Activated naive CD4-positive, alpha-beta T cell treated with anti-CD3 and anti-CD28 coated beads for 36 hours (primary cell): ENCODE measurements at places on chromosomes 13 and 19. TPM values are rescaled to one million over a fixed set of nuclear protein-coding genes. Genes with fewer than 3 reads are reported as not detected.

GRCh38 chr13:98313922-98314292 lies 136.8 kb upstream of the RNF113B start:
- DNase-seq: no peak

Gene GPC5
- 0.38 TPM for total RNA-seq

DNA sequence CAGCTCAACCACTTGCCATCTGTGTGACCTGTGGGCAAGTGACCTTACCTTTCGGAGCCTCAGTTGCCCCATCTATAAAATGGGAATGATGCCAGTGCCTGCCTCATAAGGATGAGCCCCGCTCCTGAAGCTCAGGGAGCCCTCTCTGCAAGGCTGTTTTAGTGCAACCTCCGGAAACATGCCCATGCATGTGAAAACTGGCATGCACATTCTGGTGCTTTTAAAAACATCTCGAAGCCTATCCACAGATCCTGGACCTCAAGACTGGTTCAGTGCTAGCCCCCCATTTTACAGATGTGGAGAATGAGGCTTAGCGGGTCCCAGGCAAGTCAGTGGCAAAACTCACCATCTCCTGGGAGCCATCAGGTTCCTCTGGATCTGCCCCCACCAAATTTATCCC lies 5.6 kb downstream of the CADM4 start:
- no peak for DNase-seq

DNA sequence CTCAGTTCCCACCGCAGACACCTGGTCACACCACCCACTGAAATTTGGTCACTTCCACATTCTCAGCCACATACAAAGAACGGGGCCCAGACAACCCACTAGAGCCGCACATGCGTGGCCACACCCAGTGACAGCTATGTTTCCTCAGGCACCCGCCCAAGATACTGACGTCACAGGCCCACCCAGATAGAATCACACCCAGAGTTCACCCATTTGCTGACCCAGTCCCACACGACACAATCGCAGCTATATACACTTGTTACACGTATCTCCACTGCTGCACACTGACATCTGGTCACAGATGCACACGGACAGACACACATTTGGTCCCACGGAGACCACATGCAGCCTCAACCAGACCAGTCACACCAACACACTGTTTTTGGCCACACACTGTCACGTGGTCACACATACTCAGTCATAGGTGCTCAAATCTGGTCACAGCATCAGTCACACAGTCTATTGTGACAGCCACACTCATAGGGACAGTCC lies 2.9 kb downstream of the NUMBL start:
- DNase-seq: no peak

- no peak for DNase-seq
These were observed 284.1 kb upstream of the SOX21 start for GRCh38 chr13:94996445-94996844.

GRCh38 chr19:35462476-35462953 lies 14.5 kb downstream of the FFAR2 start:
- peak; percentile 59 for DNase-seq

Gene ZNF761
- total RNA-seq: 10.0 TPM

Gene PRR36
- 0.07 TPM for total RNA-seq

GRCh38 chr13:110322828-110323171 lies 15.7 kb downstream of the COL4A2 start:
- no peak for DNase-seq

DNA sequence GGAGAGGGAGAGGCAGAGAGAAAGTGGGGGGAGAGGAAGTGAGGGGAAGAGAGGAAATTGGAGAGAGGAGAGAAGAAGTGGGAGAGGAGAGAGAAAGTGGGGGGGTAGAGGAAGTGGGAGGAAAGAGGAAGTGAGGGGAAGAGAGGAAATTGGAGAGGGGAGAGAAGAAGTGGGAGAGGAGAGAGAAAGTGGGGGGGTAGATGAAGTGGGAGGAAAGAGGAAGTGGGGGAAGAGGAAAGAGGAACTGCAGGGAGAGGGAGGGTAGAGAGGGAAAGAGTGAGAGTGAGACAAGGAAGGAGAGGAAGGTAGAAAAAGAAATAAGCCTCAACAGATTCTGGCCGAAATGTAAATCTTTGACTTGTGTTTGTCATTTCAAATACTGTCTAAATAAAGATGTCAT lies 146.6 kb downstream of the KLF12 start:
- DNase-seq: no peak

DNA sequence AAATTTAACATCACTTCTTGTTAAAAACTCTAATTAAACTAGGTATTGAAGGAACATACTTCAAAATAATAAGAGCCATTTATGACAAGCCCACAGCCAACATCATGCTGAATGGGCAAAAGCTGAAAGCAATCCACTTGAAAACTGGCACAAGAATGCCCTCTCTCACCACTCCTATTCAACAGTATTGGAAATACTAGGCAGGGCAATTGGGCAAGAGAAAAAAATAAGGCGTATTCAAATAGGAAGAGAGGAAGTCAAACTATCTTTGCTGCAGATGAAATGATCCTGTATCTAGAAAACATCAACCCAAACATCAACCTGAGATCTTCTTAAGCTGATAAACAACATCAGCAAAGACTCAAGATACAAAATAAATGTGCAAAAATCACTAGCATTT lies 15.6 kb upstream of the LILRB1 start:
- DNase-seq: no peak

GRCh38 chr19:11756965-11757364 lies 9.8 kb upstream of the ZNF441 start:
- DNase-seq: no peak

Gene C13orf42
- total RNA-seq: not detected

GRCh38 chr13:43272851-43273250 lies 249.5 kb downstream of the DNAJC15 start:
- DNase-seq: no peak

DNA sequence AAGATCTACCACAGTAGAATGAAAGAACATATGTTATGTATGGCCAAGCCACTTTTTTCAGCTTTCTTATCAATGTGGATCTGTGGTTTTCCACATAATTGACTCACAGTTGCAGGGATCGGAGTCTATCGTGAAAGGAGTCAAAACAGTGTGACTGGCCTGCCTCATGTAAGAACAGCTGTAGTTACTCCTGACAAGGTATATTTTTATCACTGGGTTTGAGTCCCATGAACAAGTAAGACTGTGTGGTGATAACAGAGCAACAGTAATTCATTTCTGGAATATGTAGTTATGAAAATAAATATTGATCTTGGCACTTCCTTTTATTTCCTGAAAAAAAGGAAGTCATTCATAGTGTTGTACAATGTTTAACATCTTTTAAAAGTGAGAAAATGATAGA lies 416.6 kb downstream of the KLF12 start:
- peak; percentile 22 for DNase-seq

- DNase-seq: peak; percentile 61
These were observed 232.5 kb downstream of the SLC7A1 start for GRCh38 chr13:29362849-29363604.

Gene UCHL3
- 37.6 TPM for total RNA-seq

Gene PRRG2
- 0.52 TPM for total RNA-seq

Gene LRP3
- total RNA-seq: 0.84 TPM

- no peak for DNase-seq
These were observed 53.6 kb downstream of the XPO4 start for GRCh38 chr13:20848944-20849343.

- peak; percentile 54 for DNase-seq
These were observed 10.4 kb downstream of the GJB2 start for GRCh38 chr13:20182231-20182846.

- DNase-seq: no peak
These were observed 581 bp downstream of the RPL18 start for GRCh38 chr19:48618278-48618915.

- DNase-seq: no peak
These were observed 400.8 kb upstream of the ATXN8OS start for GRCh38 chr13:69706807-69707206.

DNA sequence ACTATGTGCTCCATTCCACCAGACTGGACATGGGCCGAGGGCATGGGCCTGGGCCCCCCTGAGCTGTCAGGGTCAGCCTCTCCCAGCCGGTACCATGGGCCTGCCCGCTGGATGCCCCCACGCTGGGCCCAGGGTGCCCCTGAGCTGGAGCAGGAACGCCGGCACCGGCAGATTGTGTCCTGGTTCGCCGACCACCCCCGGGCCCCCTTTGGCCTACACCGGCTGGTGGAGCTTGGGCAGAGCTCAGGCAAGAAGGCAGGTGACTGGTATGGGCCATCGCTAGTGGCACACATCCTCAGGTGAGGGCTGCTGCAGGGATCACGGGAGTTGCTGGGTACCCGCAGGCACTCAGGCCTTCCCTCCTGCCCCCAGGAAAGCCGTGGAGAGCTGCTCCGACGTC lies 3.1 kb downstream of the ATG4D start:
- DNase-seq: no peak

DNA sequence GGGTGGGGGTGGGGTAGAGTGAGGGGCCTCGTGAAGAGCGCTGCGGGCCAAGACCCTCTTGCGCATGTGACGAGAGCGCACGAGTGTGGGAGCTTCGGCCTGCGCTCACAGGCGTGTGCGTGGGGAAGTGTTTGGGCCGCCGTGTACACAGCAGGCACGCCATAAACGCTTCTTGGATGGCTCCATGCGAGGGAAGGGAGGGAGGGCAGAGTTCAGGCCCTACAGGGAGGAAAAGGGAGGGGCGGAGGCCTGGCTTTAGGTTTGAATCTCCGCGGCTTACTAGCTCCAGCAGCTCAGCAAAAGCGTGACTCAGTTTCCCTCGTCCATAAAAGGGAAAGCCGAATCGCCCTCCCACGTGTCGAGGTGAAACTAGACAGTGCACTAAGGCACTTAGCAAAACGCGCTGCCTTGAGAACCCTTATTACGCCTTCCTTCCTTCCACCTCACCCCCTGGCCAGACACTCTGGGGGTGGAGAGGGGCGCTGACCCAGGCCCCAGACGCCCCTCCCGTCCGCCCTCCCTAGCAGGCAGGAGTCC lies 12.5 kb downstream of the GADD45B start:
- DNase-seq: peak; percentile 17

GRCh38 chr13:100213576-100213975 lies 124.7 kb downstream of the PCCA start:
- DNase-seq: no peak

DNA sequence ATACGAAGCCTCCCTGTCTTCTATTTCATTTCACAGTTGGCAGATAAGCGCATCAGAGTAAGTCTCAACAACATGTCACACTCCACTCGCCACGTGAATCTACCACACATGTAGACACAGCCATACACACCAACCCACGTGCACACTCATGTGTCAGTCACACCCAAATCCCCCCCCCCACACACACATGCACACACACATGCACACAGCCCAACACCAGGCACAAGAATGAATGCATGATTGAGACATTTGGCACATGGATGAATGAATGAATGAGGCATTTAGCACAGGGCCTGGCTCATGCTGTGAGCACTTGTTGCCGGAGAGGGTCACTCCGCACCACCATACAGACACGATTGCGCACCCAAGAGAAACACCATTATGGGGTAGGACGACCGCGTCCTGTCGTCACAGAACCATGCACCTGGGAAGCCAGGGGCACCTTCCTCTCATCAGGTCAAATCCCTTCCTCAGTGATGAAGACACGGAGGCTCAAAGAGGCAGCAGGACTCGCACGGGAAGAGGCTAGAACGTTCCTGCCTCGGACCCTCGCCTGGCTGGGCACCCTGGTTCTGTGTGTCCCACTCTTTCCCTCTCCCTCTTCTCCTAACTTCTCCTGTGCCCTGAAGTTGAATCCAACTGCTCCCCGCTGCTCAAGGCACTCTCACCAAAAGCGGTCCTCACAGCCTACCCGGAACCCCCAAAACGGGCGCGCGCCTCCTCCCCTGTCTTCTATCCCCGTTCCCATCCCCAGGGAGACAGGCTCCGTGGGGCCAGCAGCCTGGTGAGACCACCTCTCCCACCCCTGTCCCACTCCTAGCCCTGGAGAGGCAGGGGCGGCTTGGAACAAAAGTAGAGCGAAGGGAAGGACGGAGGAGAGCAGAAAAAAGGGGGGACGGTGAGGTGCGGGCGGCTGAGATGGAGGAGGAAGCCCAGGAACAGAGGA lies 1.3 kb downstream of the MEIS3 start:
- no peak for DNase-seq
